Non-pigmented ciliary epithelial cell (primary cell): ENCODE measurements at places on chromosomes 16 and 17.

DNA sequence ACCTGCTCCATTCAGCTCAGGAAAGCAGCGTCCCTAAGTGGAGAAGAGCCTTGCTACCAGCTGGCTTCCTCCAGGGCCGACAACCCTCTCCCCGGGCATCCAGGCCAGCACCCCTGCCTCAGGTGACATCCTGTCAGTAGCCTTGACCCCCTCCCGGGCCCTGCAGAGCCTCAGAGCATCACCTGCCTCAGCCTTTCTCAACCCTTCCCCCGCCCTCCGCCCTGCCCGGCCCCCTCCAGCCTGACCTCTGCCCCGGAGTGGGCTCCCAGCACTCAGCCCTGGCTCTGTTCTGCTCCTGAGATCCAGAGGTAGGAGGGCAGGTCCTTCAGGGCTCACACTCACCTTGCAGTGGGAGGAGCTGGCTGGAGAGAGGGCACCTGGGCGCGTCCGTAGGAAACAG, 73.8 kb upstream of the METRNL start:
- DNase-seq: no peak

DNA sequence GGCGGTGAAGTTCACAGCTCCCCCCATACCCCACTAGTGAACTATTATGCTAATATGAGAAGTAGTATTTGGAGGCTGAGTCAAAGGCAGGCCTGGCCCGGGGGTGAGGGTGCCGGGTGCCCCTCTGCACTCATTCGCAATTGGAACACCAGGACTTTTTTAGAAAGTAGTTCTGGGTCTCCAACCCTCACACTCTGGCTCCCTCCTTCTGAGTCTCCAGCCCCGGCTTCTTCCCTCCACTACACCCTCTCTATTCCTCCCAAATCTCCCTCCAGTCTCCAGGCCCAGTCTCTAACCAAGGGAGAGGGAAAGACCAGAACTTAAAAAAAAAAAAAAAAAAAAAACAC, 11.3 kb upstream of the HOXB2 start:
- no peak for DNase-seq

DNA sequence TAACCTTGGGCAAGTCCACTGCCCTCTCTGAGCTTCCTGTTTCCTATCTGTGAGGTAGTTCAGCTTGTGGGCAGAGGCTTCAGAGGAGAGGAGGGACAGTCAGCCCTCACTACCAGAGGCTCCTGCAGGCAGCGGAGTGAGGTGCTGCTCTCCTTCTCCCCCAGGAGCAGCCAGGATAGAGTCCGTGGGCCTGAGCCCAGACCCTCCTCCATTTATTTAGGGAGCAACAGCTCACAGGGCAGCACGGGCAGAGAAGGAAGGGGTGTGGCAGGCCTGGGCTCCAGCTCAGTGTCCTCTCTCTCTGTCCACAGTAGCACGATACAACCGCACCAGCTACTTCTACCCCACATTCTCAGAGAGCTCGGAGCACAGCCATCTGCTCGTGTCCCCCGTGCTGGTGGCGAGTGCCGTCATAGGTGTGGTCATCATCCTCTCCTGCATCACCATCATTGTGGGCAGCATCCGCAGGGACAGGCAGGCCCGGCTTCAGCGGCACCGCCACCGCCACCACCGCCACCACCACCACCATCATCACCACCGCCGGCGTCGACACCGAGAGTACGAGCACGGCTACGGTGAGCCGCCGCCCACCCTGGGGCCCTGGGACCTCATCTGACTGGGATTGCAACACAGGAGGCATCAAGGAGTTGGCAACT, 42.3 kb downstream of the BEAN1 start:
- DNase-seq: no peak

GRCh38 chr16:59236804-59237458, 502.8 kb upstream of the GOT2 start:
- no peak for DNase-seq

DNA sequence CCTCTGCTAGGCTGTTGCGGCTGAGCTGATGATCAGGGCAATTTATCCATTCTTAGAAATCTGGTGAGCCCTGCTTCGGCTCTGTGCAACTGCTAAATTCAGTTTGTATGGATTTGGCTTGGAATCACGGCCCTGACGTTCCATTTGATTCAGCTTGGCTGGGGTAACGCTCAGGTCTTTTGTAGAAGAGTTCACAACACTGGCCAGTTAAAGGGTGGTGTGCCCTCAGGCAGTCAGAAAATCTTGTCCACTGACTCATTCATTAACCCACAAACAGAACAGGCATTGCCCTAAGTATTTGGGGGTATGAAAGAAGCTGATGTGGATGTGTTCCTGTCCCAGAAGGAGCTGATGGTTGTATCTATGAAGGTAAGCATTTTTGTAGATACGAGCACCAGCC, 53.9 kb downstream of the GNAO1 start:
- no peak for DNase-seq

- DNase-seq: no peak
Measured at GRCh38 chr17:17401271-17401781, 75.5 kb upstream of the MED9 start.

- DNase-seq: no peak
Measured at GRCh38 chr16:84562174-84562815, 55.6 kb downstream of the COTL1 start.

DNA sequence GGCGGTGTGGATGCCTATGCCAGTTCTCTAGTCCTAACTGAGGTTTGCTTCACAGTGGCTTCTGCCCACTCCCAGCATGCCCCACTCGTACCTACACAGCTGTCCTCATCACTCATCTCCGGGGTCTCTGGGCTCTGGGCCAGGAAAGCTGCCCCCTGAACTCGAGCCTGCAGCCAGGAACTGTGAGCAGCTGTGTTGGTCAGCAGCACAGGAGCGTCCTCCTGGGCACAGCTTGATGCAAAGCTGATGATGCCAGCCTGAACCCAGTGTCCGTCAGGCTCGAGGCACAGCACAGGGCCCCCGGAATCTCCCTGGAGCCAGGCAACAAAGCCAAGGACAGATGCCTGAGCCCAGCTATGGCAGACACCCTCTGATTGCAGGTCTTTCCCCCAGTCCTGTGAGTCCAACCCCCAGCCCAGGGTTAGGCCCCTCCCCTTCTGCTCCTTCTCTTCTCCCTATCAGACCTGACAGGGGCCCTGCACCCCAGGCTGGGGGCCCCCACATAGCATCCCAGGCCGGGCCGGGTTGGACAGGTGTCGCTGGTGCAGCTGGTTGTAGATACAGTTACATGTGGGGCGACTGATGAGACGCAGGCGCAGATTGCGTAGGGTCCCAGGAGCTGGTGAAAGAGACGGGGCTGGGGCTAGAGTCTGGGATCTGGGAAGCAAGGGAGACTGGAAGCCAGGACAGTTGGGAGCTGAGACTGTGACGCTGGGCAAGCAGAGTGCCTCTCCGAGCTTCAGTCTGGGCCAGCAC, 2.7 kb downstream of the PRSS53 start:
- DNase-seq: no peak

DNA sequence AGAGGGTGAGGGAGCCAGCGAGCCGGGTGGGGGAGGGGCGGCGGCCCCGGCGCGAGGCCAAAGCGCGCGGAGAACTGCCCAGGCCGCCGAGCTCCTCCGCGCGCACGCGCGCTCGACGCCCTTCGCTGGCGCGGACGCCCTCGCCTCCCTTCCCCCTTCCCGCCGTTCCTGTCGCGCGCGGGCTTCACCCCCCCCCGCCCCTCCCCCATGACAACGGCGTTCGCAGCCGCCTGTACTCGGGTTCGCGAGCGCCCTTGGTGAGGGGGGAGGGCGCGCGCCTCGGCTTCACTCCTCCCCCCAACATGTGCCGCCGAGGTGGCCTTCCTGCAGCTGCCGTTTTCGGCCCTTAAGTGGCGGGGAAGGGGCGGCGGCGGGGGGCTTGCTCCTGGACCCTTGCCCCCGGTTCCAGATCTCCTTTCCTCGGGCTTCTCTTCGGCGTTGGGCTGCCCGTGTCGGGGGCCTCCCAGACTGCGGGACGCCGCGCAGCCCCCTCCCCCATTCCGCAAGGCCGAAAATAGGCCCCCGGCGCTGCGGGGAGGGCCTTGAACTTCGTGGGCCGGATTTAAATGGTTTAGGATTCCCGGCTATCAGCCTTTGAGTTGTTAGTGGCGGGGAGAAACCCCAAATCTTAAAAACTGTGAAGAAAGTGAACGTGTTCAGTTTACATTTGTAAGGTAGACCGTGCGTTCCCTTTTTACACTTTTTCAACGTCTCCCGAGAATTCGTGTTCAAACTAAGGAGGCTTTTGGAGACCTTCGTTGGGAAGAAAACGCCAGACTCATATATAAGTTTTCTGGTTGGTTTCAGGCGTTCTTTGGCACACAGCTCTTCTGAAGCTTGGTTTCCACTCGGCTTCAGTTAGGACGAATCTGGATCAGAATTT, 653 bp downstream of the SRRM2 start:
- no peak for DNase-seq

GRCh38 chr17:45414990-45415881, 17.4 kb downstream of the ARHGAP27 start:
- DNase-seq: no peak

DNA sequence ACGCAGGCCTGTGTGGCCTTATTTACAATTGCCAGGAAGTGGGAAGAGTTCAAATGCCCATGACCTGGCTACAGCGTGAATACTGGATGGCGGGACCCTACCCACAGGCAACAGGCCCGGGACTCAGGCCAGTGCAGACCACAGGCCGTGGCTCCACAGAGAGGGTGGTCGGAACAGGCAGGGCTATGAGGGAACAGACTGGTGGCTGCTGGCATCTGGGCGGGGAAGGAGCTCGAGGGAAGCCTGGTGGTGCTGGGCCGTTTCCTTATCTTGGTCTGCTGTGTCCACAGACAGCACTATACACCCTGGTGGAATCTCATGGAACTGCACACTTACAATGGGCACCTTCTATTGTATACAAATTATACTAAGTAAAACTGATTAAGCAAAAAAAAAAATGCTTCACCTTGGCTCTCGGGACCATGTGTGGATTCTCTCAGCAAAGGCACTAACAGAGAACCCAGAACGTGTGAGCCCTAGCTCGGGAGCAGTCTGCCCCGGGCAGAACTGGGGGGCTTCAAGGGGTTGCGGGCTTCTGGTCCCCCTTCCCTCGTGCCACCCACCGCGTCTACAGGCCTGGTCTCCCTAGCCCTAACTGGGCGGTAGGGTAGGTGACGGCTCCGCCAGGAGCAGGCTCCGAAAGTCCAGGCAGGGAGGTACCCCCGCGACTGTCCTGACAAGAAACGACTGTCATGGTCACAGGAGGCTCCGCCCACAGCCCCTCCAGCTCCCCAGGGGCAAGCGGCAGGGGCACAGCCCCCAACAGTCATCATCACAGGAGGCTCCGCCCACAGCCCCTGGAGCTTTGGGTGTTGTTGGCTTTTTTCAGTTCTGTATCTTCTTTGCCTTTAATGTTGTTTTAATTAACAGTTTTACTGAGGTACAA, 21.8 kb downstream of the CEP131 start:
- peak; percentile 35 for DNase-seq

GRCh38 chr17:2337544-2338314, 428 bp downstream of the SGSM2 start:
- DNase-seq: no peak

DNA sequence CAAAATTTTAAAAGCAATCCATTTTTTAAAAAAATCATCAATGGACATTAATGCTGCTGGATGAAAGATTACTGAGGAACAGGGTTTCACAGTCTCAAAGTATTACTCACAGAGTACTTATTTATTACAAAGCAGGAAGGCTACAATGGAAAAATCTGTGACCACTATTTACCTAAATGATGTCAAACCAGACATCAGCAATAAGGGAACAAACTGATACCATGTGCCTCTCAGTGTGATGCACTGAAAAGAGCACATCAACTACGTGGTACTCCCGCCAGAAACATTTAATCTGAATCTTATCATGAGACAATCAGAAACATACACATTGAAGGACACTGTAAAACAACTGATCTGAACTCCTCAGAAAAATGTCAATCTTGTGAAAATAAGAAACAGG, 124.2 kb downstream of the PARN start:
- DNase-seq: peak; percentile 58

GRCh38 chr16:48963306-48963705, 318.3 kb downstream of the CBLN1 start:
- DNase-seq: no peak

DNA sequence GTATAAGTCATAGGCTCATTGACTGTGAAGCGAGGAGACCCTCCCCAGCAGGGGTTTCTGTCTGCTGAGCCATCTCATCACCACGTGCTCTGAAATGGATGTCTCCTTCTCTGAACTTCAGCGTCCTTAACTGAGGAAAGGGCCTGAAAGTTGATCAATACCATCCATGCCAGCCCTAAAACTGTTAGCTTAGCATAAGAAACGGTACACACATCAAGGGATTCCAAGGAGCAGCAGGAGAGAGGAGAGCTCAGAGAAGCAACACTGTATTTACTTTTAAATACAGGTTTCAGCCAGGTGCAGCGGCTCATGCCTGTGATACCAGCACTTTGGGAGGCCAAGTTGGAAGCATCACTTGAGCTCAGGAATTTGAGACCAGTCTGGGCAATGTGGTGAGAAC, 248.9 kb upstream of the TNRC6C start:
- no peak for DNase-seq

DNA sequence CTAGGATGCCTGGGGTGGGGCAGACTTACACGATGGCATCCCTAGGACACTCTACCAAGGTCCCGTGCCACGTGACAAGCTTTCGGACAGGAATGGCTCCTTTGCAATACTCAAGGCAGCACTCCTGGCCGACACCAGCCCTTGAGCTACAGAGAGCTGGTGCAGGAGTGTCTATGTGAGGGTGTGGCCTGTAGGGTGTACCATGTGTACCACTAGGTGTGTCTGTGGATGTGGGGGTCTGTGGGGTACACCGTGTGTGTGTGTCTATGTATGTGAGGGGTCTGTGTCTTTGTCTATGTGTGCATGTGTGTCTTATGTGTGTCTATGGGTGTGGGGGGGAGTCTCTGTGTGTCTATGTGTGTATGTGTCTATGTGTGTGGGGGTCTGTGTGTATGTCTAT, 1.9 kb upstream of the TLE7 start:
- DNase-seq: no peak

DNA sequence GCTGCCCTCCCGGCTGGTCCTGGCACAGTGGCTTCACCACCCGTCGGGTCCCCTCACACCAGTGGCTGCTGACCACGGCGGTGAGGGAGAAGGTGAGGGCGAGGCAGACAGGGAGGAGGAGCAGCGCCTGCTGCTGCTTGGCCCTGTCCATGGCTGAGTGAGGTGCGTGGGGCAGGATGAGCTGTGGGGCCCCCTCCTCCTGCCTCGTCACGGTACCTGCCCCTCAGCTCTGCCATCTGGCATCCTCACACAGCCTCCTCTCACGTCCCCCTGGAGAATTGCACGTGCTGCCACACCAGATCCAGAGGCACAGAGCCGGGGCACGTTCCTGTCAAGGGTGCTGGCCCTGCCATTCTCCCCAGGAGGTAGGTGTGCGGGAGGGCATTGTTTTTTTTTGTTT, at the start of gene GSG1L2:
Gene GSG1L2, minus strand, starts transcription at position 159 of the 400 bp plus-strand sequence. Its CDS starts 8 bp downstream, at position 151.
- DNase-seq: no peak

GRCh38 chr16:67277999-67278772, 1.1 kb upstream of the PLEKHG4 start:
- DNase-seq: no peak

- DNase-seq: peak; percentile 47
Measured at GRCh38 chr16:66020046-66020445, 346.4 kb upstream of the CDH5 start.

- DNase-seq: no peak
Measured at GRCh38 chr17:67053438-67054000, 9.2 kb downstream of the CACNG1 start.

GRCh38 chr17:10169290-10169689, 29.1 kb downstream of the GAS7 start:
- DNase-seq: no peak
